ENCODE measurements at places on chromosomes 2 and 18.
A peak's percentile ranks its signal among the peaks of the same experiment; 100 is the strongest.

DNA sequence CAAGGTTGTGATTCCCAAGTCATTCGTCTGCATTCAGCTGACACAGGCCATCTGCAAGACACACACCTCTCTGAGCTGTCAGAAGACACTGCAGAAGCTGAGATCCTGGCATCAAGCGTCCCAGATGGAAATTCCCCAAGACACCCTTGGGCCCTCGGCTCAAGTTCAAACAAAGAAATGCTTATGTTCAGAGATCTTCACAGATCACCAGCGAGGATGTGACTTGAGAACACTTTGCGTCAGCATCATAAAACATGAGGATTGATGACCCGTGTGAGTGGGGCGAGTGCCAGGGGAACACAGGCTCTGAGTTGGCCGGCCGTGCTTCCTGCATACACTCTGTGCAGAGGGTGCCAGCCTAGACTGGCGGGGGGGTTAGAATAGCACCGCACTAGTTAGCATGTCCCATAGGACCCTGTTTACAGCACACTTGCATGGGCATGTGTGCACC is 36.8 kb downstream of the KCNIP3 start:
- no peak for DNase-seq

DNA sequence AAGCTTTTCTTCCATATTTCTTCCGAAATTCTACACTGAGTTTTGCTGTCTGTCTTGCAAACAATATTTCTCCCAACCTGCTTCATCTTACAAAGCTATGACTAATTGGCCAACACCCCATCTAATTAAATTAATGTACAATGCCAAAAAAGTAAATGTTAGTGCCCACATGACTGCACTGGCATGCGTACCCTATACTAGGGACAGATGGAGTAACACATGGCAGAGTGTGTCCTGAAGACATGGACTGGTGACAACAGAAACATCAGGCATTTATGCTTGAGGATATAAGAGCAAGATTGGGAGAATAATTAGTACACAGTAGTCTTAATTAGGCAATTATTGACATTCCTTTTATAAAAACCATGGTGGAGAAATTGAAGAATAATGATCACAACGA is 66.8 kb downstream of the MREG start:
- DNase-seq = no peak

DNA sequence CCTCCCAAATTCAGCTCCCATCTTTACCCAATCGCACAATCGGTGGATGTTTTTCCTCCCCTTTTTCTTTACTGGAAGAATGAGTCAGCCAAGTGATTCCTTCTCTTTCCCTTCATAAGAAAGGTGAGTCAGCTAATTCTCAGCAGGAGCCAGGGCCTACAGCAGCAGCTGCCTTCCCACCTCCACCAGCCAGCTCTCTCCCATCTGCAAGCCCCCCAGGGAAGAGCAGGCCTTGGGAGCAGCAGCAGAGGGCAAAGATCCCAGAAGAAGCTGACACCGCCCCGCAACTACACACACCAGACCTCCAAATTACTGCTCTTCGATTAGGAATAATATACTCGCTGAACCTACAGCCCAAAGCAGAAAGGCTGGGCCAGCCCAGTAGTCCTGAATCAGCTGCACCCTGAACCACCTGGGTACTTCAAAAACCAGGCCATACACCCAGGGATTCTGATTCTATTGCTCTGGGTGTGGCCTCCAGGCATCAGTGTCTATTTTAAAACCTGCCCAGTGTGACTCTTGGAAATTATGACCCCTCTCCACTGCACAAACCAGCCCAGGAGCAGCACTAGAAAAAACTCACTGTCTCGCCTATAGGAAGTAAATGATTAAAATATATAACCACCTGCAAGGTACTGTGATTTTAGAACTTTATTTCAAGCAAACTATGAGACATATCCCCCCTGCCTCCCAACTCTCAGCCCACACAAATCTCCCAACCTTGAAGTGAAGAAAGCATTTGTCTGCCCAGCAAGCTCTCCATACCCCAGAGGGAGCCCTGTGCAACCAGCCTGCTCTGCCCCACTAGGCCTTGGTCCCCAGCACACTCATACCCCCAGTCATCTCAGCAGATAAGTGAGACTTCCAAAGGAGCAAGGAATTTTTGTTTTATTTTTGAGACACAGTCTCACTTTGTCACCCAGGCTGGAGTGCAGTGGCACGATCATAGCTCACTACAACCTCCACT is 7.3 kb downstream of the SFXN5 start:
- no peak for DNase-seq

DNA sequence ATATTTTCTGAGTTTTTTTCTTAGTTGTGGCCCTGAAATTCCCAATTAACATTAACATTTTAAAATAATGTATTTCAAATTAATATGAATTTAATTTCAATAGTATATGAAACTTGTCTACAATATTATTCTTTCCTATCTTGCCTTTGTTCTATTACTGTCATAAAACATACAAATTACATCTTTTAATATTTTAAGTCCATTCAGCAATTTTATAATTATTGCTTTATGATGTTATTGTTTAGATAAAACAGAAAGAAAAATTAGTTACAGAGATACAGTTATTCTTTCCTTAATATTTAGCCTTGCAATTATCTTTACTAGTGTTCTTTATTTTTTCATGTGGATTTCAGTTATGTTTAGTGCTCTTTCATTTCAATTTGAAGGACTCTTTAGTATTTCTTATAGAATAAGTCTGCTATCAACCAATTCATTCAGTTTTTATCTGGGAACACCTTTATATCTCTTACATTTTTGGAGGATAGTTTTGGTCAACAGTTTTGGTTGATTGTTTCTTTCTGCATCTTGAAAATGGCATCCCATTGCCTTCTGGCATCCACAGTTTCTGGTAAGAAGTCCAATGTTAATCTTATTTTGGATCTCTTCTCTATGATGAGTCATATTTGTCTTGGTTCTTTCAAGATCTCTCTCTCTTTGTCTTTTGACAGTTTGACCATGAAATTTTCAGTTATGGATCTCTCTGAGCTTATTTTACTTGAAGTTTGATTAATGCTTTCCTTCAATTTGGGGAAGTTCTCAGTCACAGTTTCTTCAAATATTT is 76.9 kb upstream of the CHST9 start:
- no peak for DNase-seq

GRCh38 chr2:30326497-30326896 is 95.2 kb downstream of the LBH start:
- no peak for DNase-seq

GRCh38 chr2:143730953-143731260 is 601.7 kb downstream of the ARHGAP15 start:
- DNase-seq = peak; percentile 84

DNA sequence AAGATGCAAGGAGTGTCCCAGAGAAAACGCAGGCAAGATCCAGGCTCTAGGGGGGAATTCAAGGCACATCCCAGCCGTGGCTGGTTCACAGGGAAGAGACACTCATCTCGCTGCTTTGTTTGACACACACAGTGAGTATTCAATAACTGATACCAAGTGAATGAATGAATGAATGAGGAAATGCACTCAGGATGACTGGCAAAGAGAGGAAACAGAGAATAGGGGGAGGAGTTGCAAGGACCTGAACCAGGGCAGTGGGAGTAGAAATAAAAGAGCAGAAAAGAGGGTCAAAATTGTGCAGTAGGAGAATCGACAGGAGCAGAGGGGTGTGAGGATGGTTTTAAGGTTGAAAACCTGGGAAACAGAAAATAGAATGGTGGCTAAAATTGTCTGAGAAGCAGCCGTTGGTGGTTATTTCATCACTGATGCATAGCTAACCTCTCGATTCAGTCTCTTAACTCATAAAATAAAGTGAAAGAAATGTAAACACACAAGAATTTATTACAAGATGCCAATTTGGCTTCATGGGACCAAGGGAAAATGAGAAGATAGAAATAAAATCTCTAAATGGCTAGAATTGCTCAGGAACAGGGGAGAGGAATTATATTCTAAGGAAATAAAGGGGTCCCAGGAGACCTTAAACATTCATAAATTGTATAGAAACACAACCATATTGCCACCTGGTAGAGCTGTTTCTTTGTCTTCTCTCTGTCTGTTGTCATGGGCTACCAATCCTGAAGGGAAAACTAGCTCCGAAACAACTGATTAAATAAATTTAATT is 63.9 kb upstream of the PHLPP1 start:
- no peak for DNase-seq

DNA sequence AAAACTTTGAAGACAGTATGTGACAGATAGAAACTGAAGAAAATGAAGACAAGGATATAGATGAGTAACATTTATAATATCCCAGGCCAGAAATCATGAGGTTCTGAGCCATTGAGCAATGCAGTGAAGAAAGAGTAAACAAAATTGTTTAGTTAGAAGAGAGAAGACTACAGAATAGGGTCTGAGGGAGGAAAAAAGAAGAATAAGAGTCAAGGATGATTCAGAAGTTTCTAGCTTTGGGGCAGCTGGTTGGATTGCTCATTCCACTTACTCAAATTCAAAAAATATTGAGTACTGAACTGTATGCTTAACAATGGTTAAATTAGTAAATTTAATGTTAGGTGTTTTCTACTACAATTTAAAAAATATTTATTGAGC is 155.0 kb upstream of the OTX1 start:
- no peak for DNase-seq

GRCh38 chr2:240720686-240721595 is 29.3 kb downstream of the AQP12A start:
- no peak for DNase-seq

DNA sequence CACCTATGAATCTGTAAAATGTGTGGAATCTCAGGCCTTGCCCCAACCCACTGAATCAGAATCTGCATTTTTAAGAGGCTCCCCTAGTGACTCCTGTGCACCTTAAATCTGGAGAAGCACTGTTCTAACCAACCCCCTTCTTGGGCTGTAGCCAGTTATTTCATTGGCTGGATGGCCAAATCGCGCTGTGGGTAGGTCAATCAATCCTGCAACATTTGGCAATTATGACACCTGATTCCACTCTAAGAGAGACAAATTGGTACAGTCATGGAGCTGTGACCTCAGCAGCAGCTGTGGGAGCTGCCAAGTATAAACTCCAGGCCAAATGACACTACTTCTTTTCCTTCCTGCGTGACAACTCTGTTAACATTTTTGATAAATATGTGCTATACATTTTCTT is 208.7 kb downstream of the CLIP4 start:
- DNase-seq = no peak

- DNase-seq = no peak
These were observed 32.1 kb upstream of the SH3BP4 start for GRCh38 chr2:234919711-234920110.

DNA sequence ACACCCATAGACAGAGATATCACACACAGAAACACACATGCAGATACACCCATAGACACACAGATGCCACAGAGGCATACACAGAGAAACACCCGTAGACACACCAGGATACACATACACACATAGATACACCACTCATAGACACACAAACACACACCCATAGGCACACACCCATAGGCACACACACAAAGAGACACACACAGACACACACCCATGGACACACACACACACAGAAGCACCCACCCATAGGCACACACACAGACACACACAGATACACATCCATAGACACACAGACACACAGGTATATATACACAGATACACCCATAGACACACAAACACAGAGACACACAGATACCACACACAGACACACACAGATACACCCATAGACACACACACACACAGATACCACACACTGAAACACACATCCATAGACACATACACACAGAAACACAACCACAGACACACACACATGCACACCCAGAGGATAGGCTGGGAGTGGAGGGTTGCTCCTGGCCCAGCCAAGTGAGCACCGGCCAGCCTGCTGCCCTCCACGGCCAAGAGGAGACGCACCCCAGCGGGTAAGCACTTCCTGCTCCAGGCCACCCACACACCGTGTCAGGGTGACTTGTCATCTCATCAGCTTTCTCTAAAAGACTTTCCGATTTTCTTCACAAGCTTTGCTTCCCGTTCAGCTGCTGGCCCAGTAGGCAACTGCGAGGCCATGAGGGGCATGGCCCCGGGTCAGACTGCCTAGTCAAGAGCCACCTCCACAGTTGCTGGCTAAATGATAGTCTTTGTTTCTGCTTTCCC is 14.1 kb upstream of the CNNM3 start:
- DNase-seq = peak; percentile 71

- DNase-seq = peak; percentile 84
These were observed 456.9 kb upstream of the TNP1 start for GRCh38 chr2:217316743-217317142.

DNA sequence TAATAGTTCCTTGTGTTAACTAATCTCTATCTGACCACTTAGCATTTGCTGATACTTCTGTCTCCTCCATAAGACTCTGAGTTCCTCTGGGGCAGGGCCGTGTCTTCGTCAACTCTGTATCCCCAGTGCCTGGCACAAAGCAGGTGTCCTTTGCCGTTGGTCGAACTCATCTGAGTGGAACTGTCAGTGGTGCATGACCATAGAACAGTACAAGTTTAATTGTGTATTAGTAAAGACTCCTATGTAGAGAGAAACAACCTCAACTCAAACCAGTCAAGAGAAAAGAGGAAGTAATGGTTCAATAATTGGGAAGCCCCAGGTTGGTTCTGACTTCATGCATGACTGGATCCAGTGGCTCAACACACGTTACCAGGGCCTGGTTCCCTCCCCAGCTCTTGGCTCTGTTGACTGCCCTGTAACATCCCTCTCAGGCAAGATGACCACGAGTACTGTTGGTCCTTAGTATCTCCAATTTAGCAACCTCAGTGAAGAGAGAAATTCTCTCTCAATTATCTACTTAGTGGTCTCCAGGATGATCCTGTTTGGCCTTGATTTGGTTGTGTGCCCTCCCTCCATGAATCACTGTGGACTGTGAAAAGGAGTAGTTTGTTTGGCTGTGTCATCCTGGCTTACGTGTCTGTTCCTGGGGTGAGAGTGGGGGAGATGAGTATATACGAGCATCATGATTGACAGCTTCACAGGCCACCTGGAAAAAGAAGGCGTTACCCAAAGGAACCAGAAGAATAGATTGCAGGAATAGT is 58.5 kb upstream of the MSH6 start:
- DNase-seq = peak; percentile 74

DNA sequence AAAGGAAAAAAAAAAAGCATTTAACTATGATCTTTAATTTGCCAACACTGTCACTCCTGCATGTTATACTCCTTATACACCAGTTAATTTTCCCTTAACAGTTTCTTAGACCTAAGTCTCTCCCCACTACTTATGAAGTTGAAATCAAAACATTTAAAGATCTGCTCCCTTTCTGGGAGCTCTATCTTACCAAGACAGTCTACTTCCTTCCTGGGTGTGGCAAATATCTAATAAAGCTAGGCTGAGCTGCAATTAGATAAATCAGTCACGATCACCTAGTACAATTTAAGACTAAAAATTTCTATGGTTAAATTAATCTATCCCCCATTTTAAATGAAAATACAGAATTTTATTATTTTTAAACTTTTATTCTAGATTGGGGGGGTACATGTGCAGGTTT is 33.4 kb downstream of the PUM2 start:
- no peak for DNase-seq

GRCh38 chr2:73368781-73369180 is 16.9 kb upstream of the ALMS1 start:
- no peak for DNase-seq
